Activated T-cell treated with anti-CD3 and anti-CD28 coated beads for 4 hours (primary cell): ENCODE measurements at places on chromosomes 16 and 17.

DNA sequence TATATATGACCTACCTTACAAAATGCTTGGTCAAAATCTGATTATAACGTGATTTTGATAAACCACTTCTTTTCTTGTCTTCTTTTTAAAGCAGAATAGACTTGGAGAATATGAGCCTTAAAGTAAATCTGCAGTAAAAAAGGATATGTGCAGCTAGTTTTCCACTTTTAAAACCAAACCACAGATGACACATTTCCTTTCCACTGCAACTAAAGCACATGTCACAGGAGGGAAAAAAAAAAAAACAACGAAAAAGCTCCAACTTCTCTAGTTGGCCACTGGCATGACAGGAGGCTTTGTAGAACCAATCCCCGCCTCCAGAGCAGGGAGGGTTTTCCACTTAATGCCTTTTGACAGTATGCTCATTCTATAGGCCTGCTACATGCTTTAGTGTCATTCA lies at the start of gene EVI2A:
Gene EVI2A (minus strand): TSS at position 142 of the 400 bp plus-strand sequence. CDS start 2,609 bp downstream, outside the sequence.
- peak; percentile 61 for DNase-seq

DNA sequence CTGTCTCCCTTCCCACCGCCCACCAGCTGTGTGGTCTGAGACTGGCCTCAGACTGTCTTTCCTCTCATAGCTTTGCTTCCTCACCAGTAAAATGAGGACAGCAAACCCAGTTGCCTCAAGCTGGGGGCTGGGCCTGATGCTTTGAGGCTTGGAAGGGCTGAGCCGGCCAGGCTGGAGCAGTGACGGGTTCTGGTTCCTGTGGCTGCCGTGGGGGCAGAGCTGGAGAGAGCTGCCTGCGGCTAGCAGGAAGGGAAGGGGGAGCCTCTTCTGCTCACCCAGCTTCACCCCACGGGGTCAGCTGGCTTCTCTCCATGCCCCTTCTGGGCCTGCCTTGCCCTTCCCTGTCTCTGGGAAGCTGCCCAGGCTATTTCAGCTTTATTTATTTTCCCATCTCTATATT lies 23.7 kb downstream of the LASP1 start:
- DNase-seq = no peak

DNA sequence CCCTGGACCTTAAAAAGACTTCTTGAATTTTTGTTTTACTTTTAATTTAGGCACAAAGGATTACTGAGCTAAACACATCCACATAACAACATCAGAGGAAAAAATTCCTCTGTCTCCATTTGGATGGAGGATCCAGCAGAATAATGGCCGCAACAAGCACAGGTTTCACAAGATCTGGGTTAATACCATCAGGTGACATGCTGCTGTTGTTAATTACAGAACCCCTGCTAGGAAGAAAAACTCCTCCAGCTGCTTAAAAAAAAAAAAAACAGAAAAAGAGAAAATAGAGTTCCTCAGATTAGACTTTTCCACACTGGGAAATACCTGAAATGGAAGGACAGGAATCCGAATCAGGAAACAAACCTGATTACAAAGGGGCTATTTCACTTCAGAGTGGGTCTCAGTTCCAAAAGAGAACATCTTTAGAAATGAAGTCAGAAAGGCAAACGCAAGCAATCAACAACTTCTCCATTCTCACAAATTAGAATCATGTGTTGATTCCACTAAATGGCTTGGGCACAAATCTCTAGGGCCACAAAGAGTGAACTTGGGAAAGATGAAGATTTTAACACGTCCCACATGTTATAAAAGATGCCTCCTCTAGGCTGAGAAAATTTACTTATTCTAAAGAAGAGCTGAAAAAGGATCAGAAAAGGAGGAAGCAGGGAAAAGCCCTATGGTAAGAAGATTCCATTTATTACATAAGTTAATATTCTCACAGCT lies 44.0 kb downstream of the SPOP start:
- DNase-seq = no peak

DNA sequence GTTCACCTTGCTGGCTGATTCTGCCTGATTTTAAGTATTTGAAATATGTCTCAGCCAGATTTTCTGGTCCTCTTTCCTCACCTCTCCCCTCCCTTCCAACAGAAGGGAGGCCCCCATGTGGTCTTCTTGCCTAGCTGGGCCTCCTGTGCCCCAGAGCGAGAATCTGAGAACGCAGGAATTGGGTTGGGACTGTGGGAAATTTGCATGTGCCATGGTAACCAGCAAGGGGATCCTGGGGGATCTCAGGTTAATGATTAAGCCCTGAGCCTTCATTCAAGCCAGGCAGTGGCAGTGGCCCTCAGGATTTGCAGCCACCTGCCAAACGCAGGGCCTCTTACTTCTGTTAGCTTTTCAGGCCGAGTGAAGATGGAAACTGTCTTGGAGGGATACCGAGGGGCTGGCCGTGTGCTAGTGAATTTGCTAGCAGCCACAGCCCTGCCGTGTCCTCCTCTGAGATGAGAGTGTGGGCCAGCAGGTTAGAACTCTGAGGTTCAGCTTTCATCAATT lies 40.2 kb downstream of the KSR1 start:
- no peak for DNase-seq

DNA sequence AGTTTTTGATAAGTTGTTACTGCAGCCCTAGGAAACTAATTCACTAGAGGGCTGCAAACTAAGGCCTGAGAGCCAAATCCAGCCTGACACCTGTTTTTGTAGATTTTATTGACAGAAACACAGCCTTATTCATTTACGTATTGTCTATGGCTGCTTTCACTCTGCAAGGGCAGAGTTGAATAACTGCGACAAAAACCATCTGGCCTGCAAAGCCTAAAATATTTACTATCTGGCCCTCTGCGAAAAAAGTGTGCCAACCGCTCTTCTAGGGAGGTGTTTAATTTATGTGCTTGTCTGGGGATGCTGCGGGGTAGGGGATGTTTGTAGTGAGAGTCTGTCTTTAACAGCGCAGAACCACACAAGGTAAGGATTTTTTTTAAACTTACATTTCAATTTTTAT lies 165.0 kb upstream of the RBFOX1 start:
- no peak for DNase-seq

DNA sequence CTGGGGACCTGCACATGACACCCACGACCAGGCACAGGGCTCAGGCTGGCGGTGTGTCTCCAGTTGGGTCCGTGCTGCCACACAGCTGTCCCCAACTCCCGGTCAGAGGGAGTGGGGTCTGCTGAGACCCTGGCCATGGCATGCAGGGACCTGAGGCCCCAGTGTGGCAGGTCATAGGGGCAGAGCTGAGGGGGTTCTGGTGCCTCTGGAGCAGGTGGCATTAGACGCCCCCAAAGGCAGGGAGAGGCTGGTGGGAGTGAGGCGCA lies 4.2 kb downstream of the NUBP2 start:
- no peak for DNase-seq

DNA sequence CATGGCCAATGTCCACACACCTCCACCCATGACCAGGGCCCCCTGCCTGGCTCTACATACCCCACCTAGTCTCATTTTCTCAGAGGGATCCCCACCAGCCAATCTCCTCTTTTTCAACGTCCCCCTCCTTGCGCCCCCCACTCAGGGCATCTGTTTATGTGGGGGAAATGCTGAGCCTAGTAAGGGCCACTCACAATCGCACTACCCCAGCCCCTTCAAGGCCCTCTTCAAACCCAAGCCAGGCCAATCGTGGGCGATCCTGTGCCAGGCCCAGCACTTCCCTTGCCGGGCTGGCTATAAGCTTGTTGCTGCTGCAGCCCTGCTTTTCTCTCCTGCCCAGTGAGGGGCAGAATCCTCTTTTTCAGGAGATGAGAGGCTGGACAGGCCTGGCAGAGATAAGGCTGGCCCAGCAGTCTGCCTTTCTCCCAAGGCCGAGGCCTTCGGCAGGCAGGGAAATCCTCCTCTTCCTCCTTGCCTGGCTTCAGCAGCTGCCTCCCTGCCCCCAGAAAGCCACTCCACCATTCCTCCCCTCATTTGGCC lies 16.1 kb downstream of the HSD11B2 start:
- no peak for DNase-seq

- DNase-seq = no peak
Measured at GRCh38 chr17:38587947-38588787, 17.6 kb downstream of the SRCIN1 start.

DNA sequence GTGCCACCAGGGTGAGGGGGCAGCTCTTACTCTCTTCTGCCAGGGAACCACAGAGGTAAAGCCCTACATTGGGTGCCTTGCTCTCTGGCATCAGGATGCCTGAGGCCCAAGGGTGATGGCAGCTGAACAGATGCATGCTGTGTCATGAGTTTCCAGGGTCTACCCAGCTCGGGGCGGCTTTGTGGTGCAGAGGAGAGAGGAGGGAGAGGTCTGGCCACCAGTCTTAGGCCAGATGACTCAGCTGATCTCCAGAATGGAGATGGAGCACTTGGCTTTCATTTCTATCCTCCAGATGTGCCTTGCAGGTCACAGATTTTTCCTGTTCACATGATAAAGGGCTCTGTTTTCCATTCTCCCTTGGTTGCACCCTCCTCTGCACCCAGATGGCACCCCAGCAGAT lies 23.6 kb upstream of the USP22 start:
- no peak for DNase-seq

- peak; percentile 49 for DNase-seq
Measured at GRCh38 chr17:28896884-28897768, at the start of gene FLOT2. Gene FLOT2, minus strand, starts transcription at chr17:28897733. Its CDS starts 159 bp downstream, at chr17:28897574.

- no peak for DNase-seq
Measured at GRCh38 chr16:20617271-20617670, 41.1 kb upstream of the ACSM2B start.

- DNase-seq = no peak
Measured at GRCh38 chr17:45936610-45937009, 42.3 kb downstream of the MAPT start.

- peak; percentile 21 for DNase-seq
Measured at GRCh38 chr16:11088074-11088730, 143.8 kb downstream of the CLEC16A start.

GRCh38 chr17:81734405-81735263 lies 22.6 kb downstream of the SLC25A10 start:
- DNase-seq = no peak

DNA sequence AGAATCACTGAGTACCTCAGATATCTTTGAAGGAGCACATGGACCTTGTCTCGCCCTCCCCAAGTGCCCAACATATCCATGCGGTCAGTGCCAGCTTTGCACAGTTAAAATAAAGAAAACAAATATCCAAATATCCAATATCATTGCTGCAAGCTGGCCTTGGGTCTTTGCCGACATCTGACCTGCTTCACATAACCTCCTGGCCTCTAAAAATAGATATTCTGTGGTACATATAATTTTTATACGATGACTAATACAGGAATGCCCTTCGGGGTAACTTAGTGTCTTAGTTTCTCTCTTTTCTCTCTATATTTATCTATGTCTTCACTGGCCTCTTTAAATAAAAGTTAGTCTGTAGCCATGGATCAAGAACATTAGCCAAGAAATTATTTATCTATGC lies 67.8 kb downstream of the MAF start:
- no peak for DNase-seq

GRCh38 chr16:2438121-2438520 lies 8.9 kb downstream of the CCNF start:
- no peak for DNase-seq

GRCh38 chr16:82405736-82406135 lies 221.0 kb upstream of the CDH13 start:
- no peak for DNase-seq

GRCh38 chr16:53482123-53482522 lies 20.9 kb downstream of the AKTIP start:
- DNase-seq = no peak

DNA sequence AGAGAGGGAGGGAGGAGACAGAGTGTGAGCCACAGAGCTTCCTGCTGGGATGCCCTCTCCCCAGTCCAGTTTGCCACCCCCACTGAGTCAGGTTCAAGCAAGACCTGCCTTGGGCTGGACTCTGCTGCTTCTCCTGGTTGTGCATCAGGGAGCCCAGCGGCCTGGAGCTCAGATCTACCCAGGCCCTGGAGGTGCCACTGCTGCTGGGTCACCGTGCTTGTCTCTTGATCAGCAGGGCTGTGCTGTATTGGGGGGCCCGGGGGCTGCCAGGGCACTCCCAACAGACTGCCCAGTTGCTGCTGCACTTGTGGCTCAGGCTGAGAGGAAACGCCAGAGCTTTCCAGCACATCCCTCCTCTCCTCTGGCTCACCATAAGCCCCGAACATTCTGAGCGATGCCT lies 8.9 kb downstream of the TLE7 start:
- DNase-seq = no peak

- no peak for DNase-seq
Measured at GRCh38 chr17:17778308-17779014, 58.3 kb downstream of the SREBF1 start.

GRCh38 chr17:82231562-82232321 lies 2.9 kb downstream of the SLC16A3 start:
- no peak for DNase-seq

GRCh38 chr16:11684231-11685025 lies 16.2 kb downstream of the SNN start:
- DNase-seq = no peak

- DNase-seq = no peak
Measured at GRCh38 chr17:3846437-3847164, 555 bp upstream of the NCBP3 start.

DNA sequence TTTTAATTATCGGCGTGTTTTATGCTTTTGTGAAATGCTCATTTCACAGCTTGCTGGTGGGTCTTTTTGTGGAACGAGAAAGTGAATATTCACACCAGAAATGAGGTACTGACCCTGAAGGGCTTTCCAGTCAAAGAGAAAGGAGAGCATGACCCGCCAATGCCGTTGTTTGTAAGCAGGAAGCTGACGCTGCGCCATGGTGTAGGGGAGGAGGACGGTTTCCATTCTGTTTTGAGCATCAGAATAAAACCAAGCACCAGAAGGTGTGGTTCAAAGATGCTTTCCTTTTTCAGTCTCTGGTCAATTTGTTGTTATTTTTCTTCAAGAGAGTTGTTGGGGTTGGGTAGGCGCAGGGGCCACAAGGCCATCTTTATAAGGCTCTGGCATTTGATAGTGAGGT lies 669.3 kb downstream of the WWOX start:
- no peak for DNase-seq

- no peak for DNase-seq
Measured at GRCh38 chr17:57601143-57601735, 143.9 kb downstream of the CCDC182 start.

- DNase-seq = no peak
Measured at GRCh38 chr16:21982108-21982507, 18.8 kb downstream of the PDZD9 start.

DNA sequence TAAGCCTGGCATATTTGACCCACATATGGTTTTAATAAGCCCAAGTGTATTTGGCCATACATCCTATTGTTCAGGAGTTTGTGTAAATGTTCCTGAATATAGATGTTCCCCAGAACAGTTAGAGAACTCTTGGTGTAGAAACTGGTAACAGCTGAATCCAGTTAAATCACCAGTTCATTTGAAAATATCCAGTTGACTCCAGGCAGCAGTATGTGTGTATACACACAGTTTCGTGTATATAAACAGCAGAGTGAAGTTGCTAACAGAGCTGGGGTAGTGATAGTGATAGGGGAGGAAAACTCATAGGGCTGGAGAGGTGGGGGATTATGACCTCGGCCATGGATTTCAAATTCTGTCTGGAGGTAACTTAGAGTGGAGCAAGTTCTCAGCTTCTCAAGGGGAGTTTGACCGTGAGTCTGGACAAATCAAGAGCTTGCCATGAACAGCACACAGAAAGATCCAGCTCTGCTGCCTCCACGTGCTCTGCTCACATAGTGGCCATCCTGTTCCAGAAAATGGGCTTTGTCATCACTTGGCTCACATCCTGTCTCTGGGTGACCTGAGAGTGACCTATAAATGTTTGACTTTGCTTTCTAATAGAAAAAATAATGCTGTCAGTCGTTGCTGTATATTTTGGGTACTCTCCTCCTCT lies 30.6 kb upstream of the MMD start:
- no peak for DNase-seq
